ENCODE measurements at places on chromosomes 1 and 21.

GRCh38 chr1:229262239-229262638 lies 8.7 kb upstream of the RAB4A start:
- DNase-seq = no peak

- DNase-seq = no peak
Measured at GRCh38 chr1:247367786-247368422, 36.2 kb upstream of the ZNF496 start.

DNA sequence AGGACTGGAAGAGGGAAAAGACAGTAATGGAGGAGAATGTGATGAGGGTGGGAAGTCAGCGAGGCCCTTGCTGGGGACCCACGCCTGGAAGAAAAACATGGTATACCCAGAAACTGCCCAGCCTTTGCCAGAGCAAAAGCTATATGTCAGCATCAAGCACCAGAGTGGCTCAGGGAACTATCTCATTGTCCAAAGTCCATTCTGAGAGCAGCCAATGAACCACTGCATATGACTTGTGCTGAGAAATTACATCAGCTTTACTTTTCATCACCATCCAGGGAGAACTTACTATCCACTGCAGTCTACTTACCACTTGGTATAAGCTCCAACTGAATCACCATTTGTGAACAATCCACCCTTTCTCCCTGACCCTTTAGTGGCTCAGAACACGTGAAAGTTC lies 148.1 kb downstream of the TTLL7 start:
- no peak for DNase-seq

DNA sequence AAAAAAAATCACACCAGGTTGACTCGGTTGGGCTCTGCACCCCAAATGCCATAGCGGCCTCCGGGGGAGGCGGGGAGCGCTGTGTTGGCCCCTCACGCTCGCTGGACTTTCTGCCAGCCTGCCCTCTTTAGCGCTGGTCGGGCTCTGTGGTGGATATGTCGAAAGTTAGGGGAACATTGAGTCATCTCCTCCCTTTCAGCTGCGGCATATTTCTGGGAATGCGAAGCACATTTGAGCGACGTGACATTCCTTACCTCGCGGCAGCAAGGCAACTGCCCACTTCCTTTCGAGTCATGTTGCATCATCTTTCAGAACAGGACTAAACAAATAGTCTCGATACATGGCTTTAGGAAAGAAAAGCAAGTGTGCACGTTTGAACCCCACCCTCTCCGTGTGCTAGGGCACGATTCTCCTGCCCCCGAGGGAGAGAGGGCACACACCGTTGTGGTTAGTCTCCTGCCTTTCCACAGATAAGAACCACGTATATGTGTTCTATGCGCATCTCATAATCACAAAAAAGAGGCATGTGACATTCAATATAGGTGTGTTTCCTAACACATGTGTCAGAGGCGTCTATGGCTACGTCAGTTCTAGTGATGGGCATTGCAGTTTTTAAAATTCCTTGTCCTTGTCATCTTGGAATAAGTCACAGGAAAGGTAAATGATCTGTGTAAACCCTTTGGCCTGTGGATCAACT lies 105.9 kb upstream of the SLC45A1 start:
- DNase-seq = peak; percentile 45

- no peak for DNase-seq
Measured at GRCh38 chr1:12163210-12163609, 3.6 kb upstream of the TNFRSF1B start.

DNA sequence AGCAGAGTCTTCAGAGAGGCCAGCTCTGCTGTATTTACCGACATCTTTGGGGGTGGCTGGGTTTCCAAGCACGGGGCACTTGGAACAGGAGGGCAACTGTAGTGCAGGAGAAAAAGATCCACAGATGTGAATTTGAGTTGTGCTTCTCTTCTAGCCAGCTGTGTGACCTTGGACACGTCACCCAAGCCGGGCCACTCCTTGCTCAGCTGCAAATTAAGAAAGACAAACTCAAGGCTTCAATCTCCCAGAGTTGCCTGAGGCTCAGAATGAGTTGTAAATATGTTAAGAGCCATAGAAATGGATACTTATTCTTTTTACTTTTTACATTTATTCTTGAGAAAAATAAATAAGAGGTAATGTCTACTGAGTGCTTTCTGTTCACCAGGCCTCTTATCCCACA lies 24.3 kb downstream of the GRIK3 start:
- DNase-seq = no peak

- DNase-seq = no peak
Measured at GRCh38 chr1:3462356-3463012, 8.0 kb downstream of the ARHGEF16 start.

- DNase-seq = no peak
Measured at GRCh38 chr21:38119793-38120192, 137.0 kb upstream of the KCNJ15 start.

DNA sequence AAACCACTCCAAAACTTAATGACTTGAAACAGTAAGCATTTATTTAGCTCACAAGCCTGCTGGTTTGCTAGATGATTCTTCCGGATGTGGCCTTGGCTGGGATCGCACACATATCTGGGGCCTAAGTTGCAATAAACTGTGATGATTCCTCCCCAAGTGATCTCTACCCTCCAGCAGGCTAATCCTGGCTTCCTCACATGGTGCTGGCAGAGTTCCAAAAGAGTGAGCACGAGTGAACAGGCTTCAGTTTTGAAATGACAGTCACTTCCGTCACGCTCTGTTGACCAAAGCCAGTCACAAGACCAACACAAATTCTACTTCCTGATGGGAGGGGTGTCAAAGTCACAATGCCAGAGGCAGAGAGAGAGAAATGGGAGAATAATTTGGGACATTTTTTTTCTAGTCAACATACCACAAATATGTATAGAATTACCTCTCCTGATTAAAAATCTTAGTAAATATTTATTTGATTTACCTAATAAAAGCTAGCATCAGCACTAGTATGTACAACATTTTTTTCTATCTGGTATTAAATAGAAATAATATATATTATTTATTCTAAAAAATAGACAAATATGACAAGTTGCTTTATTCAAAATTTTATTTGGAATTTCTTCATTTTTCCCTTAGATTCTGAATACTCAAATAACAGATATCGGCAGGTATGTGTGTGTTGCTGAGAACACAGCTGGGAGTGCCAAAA lies 292.7 kb downstream of the TPR start:
- DNase-seq = peak; percentile 85

DNA sequence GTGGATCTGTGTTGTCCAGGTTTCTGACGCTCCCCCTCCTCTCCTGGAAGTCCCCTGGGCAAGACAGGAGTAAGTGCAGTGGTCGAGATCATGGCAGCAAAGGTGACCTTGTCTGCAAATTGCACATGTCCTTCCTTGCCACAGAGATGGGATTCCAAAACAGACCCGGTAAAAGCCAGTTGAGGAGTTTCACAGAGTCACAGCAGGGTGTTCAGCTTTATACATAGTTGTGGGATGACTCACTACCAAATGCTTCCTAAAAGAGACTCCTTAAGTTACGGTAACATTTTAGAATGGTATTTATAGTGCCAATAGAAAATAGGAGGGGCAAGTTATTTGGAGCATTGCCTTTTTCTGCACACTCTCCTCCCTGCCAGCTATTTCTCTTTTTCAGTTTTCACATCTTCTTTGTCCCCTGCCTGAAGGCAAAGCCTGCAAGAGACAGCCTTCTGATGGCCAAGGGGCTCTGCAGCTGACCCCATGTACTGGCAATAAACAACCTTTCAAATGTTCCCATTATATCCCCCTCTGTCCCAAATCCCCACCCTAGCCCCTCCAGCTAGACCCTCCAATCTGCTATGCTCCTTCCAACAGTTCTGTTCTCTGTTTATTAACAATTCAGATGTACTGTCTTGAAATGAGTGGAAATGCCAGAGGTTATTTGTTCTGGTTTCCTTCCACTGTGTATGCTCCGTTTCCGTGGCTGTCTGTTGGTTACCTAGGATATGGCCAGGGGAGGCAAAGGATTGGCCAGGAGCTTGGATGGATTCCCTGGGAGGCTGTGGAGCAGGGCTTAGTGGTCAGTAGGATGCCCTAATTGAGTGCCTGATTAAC lies 115.0 kb downstream of the TGFB2 start:
- peak; percentile 87 for DNase-seq

DNA sequence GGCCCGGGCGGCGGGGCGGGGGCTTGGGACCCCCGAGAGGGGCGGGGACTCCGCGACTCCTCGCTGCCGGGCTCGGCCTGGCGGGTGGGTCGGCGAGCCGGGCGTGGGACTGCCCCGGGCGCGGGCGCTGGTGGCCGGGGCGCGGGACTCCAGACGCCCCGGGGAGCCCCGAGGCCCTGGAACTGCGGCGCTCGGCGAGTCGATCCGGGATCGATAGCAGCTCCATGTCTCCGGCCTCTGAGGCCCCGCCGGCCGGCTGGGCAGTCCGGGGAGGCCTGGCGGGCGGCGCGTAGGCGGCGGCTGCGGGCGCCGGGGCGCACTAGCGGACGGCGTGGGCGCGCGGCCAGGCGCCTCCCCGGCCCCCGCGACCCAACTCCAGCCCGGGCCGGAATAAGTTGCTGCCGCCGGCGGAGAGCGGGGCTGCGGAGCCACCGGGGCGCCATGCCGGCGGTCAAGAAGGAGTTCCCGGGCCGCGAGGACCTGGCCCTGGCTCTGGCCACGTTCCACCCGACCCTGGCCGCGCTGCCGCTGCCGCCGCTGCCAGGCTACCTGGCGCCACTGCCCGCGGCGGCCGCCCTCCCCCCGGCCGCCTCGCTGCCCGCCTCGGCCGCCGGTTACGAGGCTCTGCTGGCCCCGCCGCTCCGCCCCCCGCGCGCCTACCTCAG lies 400 bp downstream of the SAMD11 start:
- no peak for DNase-seq

- peak; percentile 4 for DNase-seq
Measured at GRCh38 chr1:175628548-175629317, 114.7 kb downstream of the TNR start.

DNA sequence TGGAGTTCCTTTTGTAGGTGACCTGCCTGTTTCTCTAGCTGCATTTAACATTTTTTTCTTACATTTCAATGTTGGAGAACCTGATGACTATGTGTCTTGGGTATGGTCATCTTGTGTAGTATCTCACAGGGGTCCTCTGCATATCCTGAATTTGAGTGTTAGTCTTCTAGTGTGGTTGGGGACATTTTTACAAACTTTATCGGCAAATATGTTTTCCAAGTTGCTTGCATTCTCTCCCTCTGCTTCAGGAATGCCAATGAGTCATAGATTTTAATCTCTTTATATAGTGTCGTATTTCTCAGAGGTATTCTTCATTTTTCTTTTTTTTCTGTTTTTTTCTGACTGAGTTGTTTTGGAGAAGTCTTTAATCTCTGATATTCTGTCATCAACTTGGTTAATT lies 684.0 kb downstream of the NCAM2 start:
- DNase-seq = no peak

GRCh38 chr1:1118011-1118875 lies 2.4 kb upstream of the C1orf159 start:
- DNase-seq = no peak

- no peak for DNase-seq
Measured at GRCh38 chr1:18486195-18486594, 5.5 kb downstream of the KLHDC7A start.

GRCh38 chr1:11142618-11143391 lies 43.1 kb upstream of the EXOSC10 start:
- no peak for DNase-seq

GRCh38 chr1:113983391-113983790 lies 4.1 kb downstream of the OLFML3 start:
- DNase-seq = peak; percentile 88

- DNase-seq = no peak
Measured at GRCh38 chr1:236522937-236523703, 662 bp upstream of the LGALS8 start.

GRCh38 chr21:34864370-34865149 lies 184.5 kb downstream of the RUNX1 start:
- peak; percentile 14 for DNase-seq

DNA sequence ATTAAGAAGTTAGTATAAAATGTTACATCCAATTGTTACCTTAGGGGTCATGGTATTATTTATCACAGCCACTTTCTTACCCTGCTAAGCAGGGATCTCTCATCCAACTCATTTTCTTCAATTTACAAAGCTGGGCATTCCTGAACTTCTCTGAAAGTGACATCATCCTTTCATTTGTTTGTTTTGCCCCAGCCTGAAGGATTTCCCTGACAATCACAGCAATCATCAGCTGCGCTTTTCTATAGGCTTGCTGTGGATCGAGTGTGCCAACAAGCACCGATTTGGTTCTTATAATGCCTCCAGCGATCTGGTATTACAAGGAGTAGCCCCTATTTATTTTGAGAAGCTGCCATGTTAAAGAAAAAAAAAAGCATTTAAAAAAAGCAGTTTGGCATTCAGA lies 240.2 kb downstream of the USH2A start:
- peak; percentile 25 for DNase-seq

GRCh38 chr1:235954306-235955283 lies 87.9 kb upstream of the LYST start:
- DNase-seq = no peak

- no peak for DNase-seq
Measured at GRCh38 chr1:228081144-228081543, 1.4 kb upstream of the ARF1 start.

GRCh38 chr1:170096806-170097340 lies 22.4 kb upstream of the KIFAP3 start:
- no peak for DNase-seq

DNA sequence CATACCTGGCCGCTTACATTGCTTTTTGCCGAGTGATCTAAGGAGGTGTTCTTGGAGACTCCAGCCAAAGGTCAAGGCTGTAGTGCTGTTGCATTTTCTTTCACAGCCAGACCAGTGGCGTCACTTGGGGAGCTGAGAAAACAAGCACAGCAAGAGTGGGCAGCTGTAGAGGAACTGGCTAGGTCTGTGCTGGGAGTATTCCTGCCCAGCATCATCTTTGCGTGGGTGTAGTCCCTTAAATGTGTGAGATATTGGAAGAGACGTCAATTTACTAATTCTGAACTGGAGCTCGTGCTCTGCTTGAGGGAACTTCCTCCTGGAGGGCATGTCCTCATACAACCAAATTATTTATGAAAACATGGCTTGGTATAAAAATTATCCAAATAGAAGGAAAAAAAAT lies 10.2 kb downstream of the UBIAD1 start:
- DNase-seq = no peak

- no peak for DNase-seq
Measured at GRCh38 chr21:15005391-15005790, 59.4 kb downstream of the NRIP1 start.

GRCh38 chr1:50704126-50704525 lies 255.9 kb downstream of the FAF1 start:
- peak; percentile 51 for DNase-seq

DNA sequence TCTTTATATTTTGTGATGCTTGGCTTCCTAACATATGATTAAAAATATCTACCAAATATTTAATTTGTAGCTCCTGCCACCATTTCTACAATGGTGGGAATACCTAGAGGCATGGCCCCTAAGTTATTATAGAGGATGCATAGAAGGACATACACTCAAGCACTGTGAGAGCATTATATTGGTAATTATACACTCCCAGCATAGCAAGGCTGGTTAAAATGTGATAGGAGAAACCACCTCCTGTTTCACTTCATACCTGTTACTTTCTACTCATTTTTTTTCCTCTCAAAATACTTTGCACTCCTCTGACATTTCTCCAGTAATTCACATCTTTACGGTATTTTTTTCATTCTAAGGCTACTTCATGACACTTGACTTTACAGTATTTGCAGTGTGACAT lies 92.9 kb downstream of the HS2ST1 start:
- DNase-seq = no peak

- DNase-seq = no peak
Measured at GRCh38 chr1:201902198-201902597, 13.5 kb downstream of the SHISA4 start.

Measured in tongue (tissue), 3 donors.